Right lung (tissue), 10 donors: ENCODE measurements at places on chromosomes 2 and 18. TPM values are rescaled to one million over a fixed set of nuclear protein-coding genes. Genes with fewer than 3 reads are reported as not detected.

DNA sequence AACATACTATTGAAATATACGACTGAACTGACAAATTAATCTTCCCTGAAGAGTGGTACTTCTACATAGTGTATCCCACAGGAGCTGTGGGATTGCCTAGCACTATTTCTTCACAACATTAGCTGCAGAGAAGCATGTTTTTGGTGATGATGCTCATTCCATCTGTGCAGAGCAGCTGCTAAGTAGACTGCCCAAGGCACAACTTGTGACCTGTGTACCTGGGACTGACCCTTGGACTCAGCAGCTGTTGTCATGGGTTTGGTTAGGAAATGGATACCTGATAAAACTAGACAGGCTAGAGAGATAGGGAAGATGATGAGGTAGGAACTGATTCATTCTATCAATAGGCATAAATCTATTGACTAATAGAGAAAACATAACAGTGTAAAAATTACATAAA, 1204.0 kb downstream of the DSC3 start:
- no peak for DNase-seq

GRCh38 chr2:30030361-30030760, 109.0 kb upstream of the ALK start:
- DNase-seq, result peak; percentile 29

GRCh38 chr18:58502628-58503027, 126.3 kb downstream of the ALPK2 start:
- no peak for DNase-seq

- no peak for DNase-seq
Measured at GRCh38 chr2:12008425-12009061, 262.1 kb downstream of the LPIN1 start.

GRCh38 chr2:38120829-38121228, 44.9 kb upstream of the CYP1B1 start:
- DNase-seq, result no peak

Gene CFAP65
- polyA plus RNA-seq, result 3.9 TPM

Gene LRRC30
- polyA plus RNA-seq, result 0.29 TPM

DNA sequence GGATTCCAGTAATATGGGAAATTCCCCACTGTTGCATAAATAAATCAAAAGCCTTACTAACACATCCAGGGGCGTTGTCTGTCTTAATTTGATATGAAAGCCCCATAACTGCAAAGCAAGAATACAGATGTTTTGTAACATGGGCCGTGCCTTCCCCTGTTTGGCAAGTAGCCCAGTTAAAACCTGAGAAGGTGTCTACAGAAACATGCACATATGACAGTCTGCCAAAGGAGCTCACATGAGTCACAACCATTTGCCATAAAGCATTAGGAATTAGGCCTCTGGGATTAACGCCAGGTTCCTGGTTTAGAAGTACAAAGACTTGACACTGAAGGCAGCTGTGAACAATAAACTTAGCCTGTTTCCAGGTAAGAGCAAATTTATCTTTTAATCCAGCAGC, 43.1 kb upstream of the LONRF2 start:
- no peak for DNase-seq

- no peak for DNase-seq
Measured at GRCh38 chr2:65876114-65876513, 443.7 kb upstream of the SPRED2 start.

Gene POTEJ
- polyA plus RNA-seq, result 0.64 TPM
